ENCODE measurements at places on chromosomes 11 and 22.
A peak's percentile ranks its signal among the peaks of the same experiment; 100 is the strongest.

DNA sequence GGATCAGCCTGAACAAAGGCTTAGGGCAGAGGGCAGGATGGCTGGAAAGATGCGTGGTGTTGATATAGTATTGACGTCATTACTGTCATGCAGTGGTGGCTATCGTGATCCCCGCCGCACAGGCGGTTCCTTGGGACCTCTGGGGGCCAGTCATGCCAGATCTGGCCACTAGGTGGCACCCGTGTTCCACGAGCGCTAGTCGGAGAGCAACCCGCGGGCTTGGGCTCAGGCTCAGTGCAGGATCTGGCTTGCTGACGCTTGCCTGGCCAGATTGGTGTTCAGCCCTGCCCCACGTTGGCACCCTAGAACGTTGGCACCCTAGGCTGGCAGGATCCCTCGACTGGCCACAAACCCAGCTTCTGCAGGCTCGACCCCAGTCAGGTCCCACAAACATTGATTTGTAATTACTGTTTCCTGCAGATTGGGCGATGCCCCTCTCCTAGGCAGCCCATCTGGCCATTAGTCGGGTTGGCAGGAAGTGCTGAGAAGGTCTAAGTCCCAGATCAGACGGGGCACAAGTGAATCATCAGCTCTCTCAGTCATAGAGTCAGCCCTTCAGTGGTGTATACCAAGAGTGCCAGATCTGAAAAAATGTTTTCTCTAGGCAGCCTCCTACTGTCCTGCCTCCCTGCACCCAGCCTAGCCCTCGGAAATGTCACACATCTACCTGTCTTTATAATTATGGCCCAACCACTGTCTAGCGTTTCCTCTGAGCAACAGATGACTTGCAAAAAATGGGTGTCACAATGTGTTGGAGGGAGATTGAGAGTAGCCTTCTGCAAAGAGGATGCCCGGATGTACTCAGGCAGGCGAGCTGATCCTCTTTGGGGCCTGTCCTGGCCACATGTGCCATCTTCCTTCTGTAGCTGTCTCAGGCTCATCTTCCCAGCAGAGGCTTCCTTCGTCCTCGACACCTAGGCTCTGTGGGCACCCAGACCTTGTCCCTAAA, 315.3 kb downstream of the TMEM135 start:
- DNase-seq = peak; percentile 73

- no peak for DNase-seq
Observed at GRCh38 chr22:21694795-21695429, 29.1 kb downstream of the PPIL2 start.

GRCh38 chr11:19453651-19454257, 213.0 kb upstream of the E2F8 start:
- no peak for DNase-seq

DNA sequence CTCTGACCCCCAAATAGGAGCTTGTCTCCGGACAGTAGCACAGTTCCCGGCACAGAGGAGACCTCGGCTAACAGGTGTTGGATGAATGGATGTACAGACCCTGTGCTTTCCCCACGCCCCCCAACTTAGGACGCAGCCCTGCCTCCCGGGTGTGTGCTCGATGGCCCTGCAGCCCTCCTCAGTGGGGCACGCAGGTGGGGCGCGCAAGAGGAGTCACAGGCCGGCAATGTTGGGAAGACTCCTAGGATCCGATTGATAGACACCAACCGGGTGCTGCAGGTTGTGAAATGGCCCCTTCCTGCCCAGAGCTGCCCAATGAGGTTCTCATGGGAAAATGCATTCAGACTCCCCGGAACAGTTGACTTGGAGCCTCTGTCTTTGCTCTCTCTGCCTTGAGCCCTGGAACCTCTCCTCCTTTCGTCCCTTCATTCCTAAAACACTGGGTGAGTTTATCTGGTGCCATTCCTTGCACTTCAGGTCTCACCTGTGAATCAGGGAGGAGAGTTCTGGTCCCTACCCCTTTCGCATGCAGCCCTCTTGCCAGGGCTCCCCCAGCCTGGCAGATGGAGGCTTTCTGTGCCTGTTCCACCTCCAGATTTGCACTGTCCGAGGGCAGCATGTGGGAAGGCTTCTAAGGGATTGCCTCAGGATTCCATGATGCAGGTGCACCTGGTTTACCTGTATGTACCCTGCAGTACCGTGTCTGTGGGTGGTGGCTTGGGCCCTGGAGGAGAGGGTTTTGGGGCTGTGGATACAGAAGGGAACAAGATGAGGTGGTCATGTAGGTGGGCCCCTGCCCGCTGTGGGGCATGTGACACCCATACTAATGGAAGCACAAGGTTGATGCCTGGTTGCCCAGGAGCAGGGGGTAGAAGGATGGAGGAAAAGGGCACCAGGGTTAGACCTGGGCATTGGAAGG, 1.2 kb downstream of the MICALL1 start:
- no peak for DNase-seq

DNA sequence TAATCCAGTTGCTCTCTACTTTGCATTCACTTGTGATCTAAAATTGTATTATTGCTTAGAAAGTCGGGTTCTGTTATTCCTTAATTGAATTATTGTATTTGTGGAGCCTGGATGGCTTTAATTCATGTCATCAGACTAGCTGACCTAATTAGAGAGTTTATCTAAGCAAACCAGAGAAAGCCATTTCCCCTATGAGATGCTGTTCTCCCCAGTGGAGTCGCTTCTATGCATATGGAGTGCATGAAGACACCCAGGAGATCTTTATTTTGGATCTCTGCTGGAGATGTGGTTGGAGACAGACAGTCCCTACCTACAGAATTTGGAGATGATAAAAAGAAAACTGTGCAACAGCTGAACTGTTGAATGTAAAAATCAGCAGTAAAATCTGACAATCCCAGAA, 45.2 kb upstream of the MYO18B start:
- no peak for DNase-seq

GRCh38 chr11:134691985-134692384, 279.9 kb upstream of the B3GAT1 start:
- DNase-seq = peak; percentile 55

DNA sequence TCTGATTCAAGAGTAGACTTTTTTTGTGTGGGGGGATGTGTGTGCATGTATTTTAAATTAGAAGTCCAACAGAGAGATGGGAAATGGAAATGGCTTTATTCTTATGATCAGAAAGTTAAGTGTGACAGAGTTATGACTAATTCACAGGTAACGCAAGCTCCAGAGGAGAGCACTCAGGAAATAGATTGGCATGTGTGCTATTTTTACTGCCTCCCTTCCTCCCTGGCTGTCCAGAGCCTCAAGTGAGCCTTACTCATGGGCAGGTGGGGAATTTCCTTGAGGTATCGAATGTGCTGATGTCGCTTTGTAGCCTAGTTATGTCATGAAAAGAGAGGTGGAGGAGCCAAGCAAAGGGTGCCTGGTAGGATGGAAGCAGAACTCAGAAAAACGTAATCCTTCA, 70.3 kb upstream of the BDNF start:
- DNase-seq = peak; percentile 89

DNA sequence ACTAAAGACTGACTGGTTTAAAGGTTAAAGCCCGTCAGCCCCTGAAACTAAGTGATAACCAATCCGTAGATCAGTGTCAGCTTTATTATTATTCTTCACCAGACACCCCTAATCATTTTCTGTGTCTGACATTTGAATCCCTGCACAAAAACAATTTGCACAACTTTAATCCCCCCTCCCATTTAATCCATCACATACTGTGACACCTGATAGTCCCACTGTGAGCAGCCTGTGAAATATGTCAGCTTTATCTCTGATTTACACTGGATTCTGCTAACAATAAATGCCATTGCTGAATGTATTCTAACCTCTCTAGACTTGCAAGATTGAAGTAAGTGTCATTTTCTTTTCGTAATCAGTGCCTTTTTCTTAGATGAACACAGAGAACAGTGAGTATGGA, 2089.0 kb upstream of the RAG2 start:
- DNase-seq = no peak

GRCh38 chr11:29527391-29527936, 489.4 kb downstream of the KCNA4 start:
- peak; percentile 83 for DNase-seq

- no peak for DNase-seq
Observed at GRCh38 chr11:119537306-119538253, 114.6 kb upstream of the THY1 start.

- no peak for DNase-seq
Observed at GRCh38 chr11:71491531-71491930, 35.5 kb upstream of the KRTAP5-7 start.

- DNase-seq = no peak
Observed at GRCh38 chr11:57936050-57936418, 87.6 kb upstream of the OR9Q1 start.

- DNase-seq = no peak
Observed at GRCh38 chr22:33889748-33890147, 30.5 kb downstream of the LARGE1 start.

GRCh38 chr11:111454561-111455192, 57.5 kb downstream of the BTG4 start:
- peak; percentile 15 for DNase-seq

- peak; percentile 41 for DNase-seq
Observed at GRCh38 chr22:45863981-45864751, 112.8 kb downstream of the WNT7B start.

DNA sequence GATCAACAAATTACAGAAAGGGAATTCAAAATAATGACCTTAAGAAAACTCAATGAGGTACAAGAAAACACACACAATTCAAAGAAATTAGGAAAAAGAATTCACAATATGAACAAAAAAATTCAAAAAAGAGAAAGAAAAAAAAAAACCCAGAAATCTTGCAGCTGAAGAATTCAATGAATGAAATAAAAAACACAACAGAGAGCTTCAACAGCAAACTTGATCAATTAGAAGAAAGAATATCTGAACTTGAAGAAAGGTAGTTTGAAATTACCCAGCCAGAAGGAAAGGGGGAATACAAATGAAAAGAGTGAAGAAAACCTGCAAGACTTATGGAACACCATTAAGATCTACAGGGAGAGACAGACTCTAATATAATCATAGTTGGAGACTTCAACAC, 52.8 kb downstream of the USP35 start:
- no peak for DNase-seq

DNA sequence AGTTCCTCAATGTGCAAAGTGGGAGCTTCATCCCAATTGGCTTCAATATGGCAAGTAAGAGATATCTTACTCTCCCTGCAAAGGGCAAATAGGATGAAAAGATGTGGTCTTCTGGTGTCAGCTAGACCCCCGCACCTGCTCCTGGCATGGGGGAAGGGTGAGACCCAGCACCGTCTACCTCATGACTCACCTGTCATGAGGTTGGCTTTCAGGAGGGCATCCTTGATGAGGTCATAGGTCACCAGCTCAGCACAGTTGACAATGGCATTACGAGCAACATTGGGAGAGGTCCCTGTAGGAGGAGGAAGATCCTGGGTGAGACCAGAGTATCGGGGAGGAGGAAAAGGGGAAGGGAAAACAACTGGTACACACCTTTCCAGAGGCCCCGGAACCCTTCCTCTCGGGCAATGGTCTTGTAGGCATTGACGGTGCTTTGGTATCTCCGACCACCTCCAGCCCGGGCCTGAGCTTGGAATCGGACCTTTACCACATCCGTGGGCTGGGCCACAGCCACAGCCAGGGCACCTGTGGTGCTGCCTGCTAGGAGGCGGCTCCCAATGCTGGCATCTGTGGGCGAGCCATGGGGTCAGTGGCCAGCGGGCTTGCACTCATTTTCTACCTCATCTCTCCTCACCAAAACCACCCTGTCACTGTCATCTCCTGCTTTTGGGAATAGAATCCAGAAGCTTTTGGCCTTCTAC, 6.0 kb downstream of the UCP2 start:
- DNase-seq = no peak

All from kidney glomerular epithelial cell (primary cell).